Right ventricle myocardium superior (tissue), 1 donor: ENCODE measurements at places on chromosomes 11 and 22.

DNA sequence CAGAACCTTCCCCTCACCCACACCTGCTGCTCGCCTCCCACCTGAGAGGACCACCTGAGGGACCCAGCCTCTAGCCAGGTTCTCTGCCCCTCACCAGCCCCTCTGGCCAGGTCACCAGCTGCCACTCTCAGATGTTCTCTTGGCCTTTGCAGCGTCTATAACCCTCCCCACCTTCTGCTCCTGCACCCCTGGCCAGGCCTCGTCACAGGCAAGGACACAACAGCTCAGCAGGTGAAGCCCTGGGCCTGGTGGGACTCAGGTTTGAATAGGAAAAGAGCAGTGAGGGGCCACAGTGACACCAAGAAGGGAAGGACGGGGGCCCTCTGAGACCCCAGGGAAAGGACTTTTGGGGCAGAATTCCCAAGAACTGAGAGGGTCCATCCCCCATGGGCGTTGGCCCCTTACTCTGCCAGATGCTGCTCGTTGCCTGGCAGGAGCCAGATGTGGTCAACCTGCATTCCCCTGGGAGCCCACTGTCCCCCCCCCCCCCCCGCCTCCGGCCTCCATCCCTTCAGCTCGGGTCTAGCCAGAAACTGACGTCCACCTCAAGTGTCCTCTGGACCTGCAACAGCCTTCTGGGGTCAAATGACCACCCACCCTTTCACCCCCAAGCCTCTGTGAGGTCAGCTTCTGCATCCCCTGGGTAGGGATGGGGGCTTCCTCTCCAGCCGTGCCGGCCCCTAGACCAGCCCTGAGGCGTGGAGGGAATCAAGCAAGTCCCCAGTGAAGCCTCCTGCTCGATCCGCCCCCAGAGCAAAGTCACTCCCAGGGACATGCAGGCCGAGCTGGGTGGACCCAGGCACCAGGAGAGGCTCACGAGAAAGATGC is 28.7 kb downstream of the SBF1 start:
- no peak for DNase-seq

- DNase-seq, result no peak
These were observed 399.5 kb downstream of the ETS1 start for GRCh38 chr11:128187835-128188234.

DNA sequence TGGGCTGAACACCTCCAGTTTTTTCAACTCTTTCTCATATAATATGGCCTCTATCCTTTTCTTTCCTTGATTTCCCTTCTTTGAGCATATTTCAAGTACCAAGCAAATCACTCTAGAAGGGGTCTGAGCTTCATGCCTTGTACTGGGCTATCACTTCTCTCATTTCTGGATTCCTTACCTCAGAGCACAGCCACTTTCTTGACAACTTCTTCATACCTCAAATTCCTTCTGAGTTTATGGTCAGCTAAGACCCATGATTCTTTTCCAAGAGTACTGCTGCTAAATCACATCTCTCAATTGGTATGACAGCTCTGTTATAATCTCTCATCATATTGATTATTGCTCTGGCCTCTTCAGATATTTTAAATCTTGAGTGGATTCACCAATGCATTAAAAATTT is 224.8 kb upstream of the ZBED5 start:
- no peak for DNase-seq

DNA sequence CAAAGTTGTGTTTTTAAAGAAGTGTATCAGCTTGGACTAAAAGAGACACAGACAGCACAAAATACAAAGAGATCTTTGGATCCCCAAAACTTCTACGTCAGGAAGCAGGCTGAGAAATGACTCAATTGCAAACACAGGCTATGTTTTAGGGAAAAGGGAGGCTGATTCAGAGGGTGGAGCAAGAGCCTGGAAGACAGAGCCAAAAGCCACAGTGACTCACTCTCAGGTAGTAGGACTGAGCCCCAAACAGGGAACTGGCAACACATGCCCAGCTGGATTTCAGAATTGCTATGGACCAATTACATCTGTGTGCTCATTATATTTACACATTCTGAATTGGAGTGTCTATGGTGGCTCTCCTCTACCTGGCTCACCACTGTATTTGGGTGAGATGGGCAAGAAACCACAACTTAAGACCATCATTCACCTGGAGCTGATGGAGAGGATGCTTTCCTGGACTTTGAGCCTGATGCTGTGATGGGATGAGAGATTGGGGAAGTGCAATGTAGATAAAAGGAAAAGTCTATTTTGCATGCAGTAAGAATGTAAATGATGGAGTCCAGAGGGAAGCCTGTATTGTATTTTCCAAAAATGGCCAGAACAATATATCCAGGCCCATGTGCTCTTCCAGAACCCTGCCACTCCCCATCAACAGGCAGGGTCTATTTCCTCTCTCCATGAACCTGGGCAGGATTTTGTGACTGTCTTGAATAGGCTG is 20.8 kb upstream of the LINC01488 start:
- DNase-seq, result no peak

- DNase-seq, result no peak
These were observed 1.8 kb downstream of the DEPDC7 start for GRCh38 chr11:33017478-33017877.

- no peak for DNase-seq
These were observed 800.9 kb upstream of the CHORDC1 start for GRCh38 chr11:91023731-91024130.

- no peak for DNase-seq
These were observed 4.5 kb downstream of the KIAA1671 start for GRCh38 chr22:24957043-24957442.

DNA sequence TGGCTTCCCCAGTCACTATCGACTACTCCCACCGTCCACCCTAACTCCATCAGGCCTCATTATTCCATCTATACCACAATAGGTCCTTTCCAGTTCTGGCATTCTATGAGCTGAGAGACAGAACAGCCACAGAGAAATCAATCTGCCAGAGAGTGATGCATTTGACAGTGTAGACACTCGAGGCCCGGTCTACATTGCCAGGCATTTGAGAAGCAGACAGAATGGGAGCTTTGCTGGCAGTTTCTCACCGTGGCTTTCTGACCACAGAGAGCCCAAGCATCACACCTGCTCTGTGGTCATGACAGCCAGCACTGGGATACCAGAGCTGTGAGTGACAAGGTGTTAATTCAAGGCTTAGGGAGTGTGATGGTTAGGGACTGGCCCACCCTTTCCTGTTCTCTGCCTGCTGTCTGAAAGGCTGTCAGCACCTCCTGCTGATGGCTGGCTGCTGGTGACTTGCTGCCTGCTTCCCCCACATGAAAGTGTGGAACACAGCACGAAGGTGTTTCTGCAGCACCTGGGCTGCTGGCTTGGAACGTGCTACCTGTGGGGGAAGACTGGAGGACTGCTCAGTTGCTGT is 137.8 kb downstream of the KIRREL3 start:
- no peak for DNase-seq

DNA sequence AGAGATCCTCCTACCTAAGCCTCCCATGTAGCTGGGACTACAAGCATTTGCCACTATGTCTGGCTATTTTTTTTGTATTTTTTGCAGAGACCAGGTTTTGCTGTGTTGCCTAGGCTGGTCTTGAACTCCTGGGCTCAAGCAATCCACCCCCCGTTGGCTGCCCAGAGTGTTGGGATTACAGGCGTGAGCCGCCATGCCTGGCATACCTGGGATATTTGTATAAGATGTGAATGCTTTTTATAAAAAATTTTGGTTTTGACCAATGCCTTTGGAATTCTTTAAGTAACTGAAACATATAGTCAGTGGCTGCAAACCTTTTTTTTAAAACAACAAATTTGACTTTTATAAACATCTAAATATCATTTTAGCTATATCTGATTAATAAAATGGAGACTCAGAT is 42.4 kb downstream of the ADAMTS8 start:
- DNase-seq, result no peak

DNA sequence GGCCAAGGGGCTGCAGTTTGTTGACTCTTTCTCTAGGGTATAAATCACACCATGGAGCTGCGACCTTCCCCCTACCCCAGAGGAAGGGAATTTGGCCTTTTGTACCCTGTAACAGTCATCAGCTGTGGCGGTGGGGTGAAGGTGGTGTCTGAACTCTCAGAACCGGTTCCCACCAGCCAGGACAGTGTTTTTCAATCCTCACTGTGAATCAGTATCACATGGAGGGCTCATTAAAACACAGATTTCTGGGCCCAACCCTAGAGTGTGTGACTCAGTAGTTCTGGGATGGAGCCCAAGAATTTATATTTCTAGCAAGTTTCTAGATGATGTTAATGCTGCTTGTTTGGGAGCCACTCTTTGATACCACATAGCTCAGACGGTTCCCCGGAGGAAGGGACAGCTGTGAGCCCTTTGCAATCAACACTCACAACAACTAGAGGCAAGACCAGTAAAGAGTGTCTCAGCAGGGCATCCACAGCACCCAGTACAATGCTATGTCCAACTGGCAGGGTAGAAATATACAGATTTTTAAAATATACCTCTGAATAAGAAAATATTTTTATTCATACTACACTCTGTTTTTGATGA is 43.9 kb upstream of the FAT3 start:
- DNase-seq, result no peak

DNA sequence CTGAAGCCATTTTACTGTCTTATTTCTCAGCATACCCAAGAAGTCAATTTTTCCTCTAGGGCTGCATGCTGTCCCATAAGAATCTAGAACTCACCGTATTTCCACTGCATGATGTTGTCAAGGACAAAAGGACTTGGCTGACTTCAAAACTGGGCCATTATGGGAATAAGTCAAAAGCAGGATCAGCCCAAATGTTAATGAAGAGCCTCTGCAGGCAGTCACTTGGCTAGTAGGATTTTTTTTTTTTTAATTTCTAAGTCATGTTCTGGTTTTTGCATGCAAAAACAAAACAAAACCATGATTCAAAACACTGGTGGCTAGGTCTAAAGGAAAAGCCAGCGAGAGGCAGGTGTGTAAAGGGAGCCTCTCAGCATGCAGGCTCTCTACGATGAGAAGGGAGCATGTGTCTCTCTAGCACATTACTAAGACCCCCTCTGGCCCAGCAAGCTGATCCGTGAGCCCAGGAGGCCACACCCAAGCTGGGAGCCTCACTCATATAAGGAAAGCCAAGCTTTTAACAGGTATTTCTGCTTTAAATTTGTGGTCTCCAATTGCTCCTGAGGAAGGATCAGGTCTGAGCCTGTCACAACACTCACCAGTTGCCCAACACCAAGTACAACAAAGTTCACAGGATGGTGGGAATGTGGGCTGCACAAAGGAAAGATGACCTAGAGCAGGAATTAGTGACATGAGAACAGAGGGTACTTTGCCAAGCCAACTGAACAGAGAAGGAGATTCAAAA is 21.4 kb upstream of the STK33 start:
- DNase-seq, result no peak

- peak; percentile 15 for DNase-seq
These were observed 924 bp downstream of the YPEL1 start for GRCh38 chr22:21734540-21735199.

- DNase-seq, result no peak
These were observed 3.2 kb upstream of the POGLUT3 start for GRCh38 chr11:108501396-108501795.

DNA sequence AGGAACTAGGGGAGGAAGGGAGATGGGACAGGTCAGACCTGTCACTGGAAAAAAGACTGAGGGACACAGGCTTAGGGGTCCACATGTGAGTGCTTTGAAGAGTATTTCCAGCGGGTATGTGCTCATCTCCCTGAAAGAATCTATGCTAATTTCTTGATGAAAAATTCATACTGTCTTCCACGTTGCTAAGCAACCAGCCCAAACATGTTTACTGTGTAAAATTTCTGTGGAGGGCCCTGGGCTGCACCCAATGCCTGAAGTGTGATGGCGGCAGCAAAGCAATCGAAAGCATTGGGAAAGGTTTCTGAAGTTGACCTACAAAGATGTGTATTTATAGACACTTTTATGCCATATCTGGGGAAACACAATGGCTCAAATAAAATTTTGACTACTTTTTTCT is 7.4 kb downstream of the SYT13 start:
- no peak for DNase-seq

DNA sequence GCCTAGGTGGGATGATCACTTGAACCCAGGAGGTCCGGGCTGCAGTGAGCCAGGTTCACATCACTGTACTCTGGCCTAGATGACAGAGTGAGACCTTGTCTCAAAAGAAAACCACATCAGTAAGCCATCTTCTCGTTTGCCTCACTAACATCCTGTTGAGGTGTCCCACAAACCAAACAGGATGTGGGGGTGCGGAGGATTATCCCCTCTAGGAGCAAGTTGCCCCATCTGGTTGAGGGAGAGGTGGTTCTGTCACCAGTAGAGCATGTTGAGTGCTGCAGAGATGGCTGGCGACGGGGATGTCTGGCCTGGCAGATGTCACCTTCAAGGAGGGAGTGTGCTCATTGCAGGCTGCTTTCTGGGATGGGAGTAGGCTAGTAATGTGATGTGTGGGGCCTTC is 72.4 kb downstream of the ZNRF3 start:
- no peak for DNase-seq
